ENCODE measurements at places on chromosomes 11 and 22. TPM values are rescaled to one million over a fixed set of nuclear protein-coding genes. Genes with fewer than 3 reads are reported as not detected.

DNA sequence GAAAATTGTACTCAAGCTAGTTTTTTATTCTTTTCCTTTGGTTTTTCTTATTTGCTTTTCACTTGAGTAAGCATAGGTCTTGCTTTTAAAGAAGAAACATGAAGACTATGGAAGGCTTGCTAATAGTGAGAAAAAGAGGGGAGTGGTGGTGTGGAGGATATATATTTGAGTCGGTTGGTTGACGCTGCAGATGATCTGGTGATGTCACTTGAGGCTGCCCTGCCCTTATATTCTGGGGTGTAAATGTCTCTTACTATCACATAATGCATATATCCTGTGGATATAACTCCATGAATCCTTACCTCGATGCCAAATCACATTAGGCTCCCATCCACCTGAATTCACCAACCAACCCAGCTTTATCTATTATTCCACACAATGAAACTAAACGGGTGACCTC lies 2.9 kb downstream of the GRIA4 start:
- H3K4me1 ChIP-seq, result no peaks in the 10 kb centered on the region
- no peak overlapping the region for H3K27ac ChIP-seq
- H3K36me3 ChIP-seq, result no peaks in the 10 kb centered on the region
- no peaks in the 10 kb centered on the region for H3K27me3 ChIP-seq
- DNase-seq, result no peak
- H3K4me3 ChIP-seq, result no peak overlapping the region

DNA sequence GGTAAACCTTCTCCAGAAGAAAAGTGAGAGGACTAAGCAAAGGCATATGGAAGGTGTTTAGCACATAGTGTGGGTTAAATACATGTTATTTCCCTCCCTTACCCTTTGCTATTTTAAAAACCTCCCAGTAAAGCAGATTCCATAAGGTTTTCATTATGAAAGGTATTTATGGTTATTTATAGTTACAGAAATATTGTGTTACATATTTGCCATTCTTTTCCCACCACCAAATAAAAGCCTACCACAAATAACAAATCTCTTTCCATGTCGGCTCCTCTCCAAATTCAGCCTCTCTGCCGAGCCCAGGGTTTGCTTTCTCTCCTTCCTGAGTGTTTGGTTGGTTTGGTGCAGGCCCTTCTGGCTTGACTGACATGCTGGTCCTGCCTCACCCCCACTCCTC lies 64.4 kb downstream of the INSC start:
- no peak overlapping the region for H3K27ac ChIP-seq
- H3K4me3 ChIP-seq, result no peak overlapping the region
- no peak for DNase-seq
- H3K4me1 ChIP-seq, result no peaks in the 10 kb centered on the region
- no peaks in the 10 kb centered on the region for H3K27me3 ChIP-seq
- no peaks in the 10 kb centered on the region for H3K36me3 ChIP-seq

DNA sequence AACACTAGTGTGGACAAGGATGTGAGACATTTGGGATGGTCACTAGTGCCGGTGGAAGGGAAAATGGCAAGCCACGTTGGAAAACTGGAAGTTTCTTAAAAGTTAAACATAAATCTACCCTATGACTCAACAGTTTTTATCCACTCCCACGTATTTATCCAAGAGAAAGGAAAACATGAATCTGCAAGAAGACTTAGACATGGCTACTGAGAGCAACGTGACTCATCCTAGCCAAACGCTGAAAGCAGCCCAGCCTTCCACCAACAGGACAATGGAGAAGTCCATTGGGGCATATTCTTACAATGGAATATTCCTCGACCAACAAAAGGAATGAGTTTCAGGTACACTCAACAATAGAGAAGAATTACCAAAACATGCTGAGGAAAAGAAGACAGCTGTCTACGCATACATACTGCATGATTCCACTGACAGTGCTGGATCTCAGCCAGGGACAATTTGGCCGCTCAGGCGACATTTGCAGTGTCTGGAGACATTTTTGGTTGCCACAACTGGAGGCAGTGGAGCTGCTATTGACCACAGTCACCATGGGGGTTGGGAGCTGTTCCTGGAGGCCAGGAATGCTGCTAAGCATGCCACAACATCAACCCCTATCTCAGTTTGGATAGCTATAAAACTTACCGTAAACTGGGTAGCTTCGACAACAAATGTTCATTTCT lies 21.2 kb downstream of the SYT13 start:
- H3K4me1 ChIP-seq, result no peaks in the 10 kb centered on the region
- no peaks in the 10 kb centered on the region for H3K36me3 ChIP-seq
- peaks cover 5% of the 10 kb centered on the region for H3K27me3 ChIP-seq
- no peak for DNase-seq
- H3K4me3 ChIP-seq, result no peak overlapping the region

The SHISA8 gene
- 8.6 TPM for total RNA-seq

The EIF3M gene
- 392 TPM for total RNA-seq
